Occipital lobe (tissue), 3 donors: ENCODE measurements at places on chromosomes 7 and 10. TPM values are rescaled to one million over a fixed set of nuclear protein-coding genes. Genes with fewer than 3 reads are reported as not detected.

CAMK1D gene
- total RNA-seq: 18.9 TPM

MEIG1 gene
- total RNA-seq: not detected

GPR85 gene
- total RNA-seq: 272 TPM

MKRN1 gene
- 89.2 TPM for total RNA-seq

RAB19 gene
- total RNA-seq: not detected

CLRN3 gene
- 0.62 TPM for total RNA-seq

NPC1L1 gene
- 0.16 TPM for total RNA-seq

DNA sequence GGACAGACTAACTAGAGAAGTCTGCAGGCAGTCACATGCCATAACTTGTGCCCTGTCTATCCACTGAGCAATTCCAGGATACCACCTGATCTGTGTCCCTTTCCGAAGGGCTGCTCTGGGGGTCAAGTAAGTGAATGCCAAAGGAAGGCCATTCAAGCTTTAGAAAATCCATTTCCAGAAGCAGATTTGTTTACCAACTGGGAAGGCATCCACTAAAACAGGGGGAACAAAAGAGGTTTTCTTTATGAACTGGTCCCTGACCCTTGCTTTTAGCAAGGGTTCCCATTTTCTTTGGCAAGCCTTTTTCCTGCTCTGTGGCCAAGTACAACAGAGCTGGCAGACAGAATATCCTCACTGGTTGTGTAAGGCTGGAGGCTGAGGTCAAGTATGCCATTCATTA lies 36.5 kb downstream of the ITPRID1 start:
- DNase-seq: no peak

DNA sequence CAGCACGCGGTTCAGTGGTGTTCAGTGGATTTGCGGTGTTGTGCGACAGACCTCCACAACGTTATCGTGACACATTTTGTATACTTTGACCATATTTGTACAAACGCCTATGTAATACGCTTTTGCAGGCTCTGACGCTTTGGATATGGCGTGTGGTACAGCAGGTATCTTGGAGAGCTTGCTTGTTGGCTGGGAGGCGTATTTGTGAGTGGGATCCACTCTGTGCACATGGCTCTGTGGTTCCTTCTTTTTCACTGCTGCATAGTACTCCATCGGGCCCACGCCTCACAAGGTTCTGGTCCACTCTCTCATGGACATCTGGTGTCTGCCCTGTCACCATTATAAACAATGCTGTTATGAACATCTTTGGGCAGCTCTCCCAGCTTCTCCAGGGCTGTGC lies 53.2 kb downstream of the ELFN1 start:
- no peak for DNase-seq
